ENCODE measurements at places on chromosomes 3 and 15.

DNA sequence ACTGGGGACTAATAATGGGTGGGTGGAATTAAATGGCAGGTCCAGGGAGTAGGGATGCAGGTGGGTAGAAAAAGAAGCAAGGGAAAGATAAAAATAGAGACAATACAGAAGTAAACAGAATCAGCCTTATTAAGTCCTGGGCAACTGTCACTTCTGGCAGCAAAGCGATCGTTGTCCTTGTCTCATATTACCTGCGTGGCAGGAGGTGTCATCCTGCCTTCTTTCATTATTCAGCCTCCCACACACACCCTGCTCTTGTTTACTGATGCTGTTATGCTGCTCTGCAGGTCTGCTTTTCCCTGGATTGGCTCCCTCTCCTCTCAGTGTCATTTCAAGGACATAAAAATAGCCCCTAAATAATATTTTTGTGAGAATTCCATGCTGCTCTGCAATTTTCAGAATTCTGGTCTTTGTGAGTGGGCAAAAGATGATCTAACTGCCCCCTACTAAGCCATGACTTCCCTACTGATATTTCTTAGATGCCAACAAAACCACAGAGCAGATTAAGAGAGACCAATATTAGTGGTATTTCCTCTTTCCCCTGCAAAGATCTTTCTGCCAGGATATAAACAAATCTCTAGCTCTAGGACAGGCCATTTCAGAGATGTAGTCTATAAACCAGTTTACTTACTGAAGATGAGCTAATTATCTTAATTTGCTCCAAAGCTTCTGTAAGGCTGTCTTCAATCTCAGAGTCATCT lies 8.5 kb downstream of the VEPH1 start:
- DNase-seq, result no peak

DNA sequence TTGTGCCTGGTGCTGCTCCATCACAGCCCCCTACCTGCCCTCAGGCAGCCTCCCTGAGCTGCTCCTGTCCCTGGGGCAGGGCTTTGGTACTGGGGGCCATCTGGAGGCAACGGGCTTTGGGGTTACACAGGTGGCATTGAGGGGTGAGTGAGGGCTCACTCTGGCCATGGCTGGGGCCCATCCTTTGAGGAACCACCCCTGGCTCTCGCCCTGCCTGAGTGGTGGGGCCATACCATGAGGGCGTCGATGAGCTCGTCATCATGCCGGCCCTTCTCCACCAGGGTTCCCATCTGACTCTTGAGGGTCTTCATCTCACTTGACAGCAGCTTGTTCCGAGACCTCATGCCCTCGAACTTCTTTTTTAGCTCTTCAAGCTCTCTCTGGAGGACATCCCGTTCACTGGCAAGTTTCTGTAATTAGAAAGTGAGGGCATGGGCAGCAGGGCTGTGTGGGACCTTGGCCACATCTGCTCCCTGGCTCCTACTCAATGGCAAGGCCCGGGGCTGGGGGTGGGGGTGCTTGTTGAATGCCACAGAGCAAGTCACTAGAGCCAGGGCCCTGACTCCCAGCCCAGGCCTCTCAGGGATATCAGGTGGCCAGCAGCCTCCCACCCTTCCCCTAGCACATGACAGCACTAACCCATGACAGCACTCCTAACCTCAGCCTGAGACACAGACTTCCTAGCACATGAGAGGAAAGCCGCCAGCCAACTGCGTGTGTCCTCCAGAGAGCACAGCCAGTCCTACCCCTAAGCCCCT lies 33.5 kb downstream of the CCDC13 start:
- no peak for DNase-seq

GRCh38 chr3:17354341-17354740 lies 388.1 kb downstream of the TBC1D5 start:
- no peak for DNase-seq

DNA sequence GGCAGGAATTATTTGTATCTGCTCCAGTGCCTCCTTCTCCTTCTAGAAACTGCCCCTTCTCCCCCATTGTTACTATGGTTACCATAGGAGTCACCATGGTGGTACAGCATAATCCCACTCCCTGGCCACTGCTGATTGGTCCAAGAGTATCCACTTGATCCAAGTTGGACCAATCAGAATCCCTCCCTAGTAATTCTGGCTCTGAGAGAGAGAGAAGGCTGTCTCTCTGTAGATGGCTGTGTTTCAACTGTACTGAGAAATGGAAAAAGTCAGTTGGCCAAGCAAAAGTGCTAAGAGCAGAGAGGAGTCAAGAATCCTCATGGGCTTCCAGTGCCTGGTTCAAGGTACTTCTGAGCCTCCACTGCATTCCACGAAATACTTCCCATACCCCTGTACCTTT lies 120.6 kb upstream of the SPATA12 start:
- no peak for DNase-seq

GRCh38 chr15:31034152-31034551 lies 42.7 kb upstream of the MTMR10 start:
- DNase-seq, result no peak

Data from activated CD8-positive, alpha-beta memory T cell treated with anti-CD3 and anti-CD28 coated beads for 48 hours (primary cell).